ENCODE measurements at places on chromosomes 1 and 21.

DNA sequence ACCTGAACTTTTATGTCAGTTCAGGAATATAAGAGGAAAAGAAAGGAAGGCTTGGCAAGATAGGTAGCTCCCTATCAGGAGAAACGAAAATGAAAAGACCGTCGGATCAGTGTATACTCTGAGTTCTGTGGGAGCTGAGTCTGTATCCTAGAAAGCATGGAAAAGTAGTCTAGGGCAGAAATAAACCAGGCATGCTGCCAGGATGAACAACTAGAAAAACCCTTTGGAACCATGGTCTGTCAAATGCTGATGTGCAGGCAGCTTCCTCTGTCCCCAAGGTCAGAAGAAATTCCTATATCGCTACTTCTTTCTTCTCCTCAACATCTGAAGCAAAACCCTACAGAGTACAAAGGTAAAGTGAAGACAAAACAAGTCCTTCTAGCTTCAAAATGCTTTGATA lies 268.8 kb downstream of the ST6GALNAC3 start:
- DNase-seq = no peak

GRCh38 chr21:43733529-43734071 lies 14.7 kb downstream of the PDXK start:
- no peak for DNase-seq

DNA sequence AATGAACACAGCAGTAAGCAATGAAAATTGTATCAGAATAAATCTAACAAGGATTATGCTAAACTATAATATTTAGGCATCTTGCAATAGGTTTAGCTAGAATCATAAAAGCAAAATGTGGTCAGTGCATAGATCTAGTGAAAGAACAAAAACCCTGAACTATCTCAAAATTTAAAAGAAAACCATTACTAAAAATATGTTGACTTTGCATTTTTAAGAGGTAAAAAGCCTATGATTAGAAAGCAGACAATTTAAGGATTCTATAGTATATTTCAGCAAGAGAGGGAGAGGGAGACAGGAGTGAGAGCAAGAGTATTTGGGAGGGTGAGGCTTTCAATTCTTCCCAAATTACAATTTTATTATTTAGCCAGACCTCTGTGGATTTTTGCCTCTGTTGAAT lies 219.4 kb downstream of the TTLL7 start:
- DNase-seq = no peak

- DNase-seq = no peak
These were observed 6.0 kb upstream of the VASH2 start for GRCh38 chr1:212944229-212944901.

DNA sequence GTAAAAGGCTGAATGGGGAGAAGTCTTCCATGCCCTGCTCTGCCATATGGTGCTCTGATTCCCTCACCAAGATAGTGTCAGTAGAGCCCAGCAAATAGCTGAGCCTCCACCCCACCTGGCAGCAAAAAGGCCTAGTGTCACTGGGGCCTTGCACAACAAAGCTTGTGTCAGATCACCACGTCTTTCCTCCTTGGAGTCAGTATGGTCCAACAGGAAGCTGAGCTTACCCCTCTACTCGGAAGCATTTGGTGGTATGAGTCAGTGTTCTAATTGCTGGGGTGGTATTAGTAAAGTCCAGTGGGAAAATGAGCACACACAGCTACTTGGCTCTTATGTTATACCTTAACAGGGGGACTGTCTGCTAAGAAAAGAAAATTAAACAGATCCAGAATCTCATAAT lies 18.7 kb upstream of the RRP15 start:
- no peak for DNase-seq
